ENCODE measurements at places on chromosomes 7 and 10. TPM values are rescaled to one million over a fixed set of nuclear protein-coding genes. Genes with fewer than 3 reads are reported as not detected.

DNA sequence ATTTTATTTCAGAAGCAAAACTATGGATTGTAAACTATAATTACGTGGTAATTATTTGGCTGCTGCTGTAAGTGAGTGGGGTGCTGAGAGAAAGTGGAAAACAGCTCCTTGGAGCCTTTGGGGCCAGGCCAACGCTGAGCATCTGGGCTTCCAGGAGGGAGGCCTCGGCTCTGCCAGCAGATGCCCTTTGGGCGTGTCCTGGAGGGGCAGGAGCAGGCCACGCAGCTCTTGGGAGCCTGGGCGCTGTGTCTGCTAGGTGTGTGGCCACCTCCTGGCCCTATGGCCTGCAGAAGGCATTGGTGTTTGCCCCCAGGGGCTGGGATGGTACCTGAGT, 423.3 kb downstream of the GLRX3 start:
- DNase-seq, result no peak

Gene CTAGE6
- total RNA-seq, result 9.3 TPM

GRCh38 chr7:19670806-19671205, 38.0 kb downstream of the POLR1F start:
- DNase-seq, result no peak

Gene MSMB
- total RNA-seq, result not detected

GRCh38 chr7:5283421-5284303, 919 bp downstream of the SLC29A4 start:
- DNase-seq, result peak; percentile 49

- DNase-seq, result peak; percentile 51
Measured at GRCh38 chr7:35384761-35385700, 131.1 kb upstream of the TBX20 start.

Gene GLI3
- total RNA-seq, result 7.0 TPM

Gene SORBS1
- 44.9 TPM for total RNA-seq

DNA sequence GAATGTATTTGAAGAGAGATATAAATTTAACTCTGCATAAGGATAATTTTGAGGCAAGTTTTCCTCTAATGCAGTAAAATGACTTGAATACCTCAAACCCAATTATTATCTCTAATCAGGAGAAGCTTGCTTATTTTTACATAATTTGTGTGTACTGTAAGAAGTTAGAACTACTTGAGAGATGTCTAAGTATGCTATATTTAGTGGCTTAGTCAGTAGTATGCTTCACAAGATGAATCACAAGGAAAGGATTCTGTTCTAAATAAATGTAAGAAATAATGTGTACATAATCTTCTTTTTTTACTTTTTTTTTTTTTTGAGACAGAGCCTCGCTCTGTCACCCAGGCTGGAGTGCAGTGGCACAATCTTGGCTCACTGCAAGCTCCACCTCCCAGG, 13.7 kb downstream of the PHTF2 start:
- no peak for DNase-seq

DNA sequence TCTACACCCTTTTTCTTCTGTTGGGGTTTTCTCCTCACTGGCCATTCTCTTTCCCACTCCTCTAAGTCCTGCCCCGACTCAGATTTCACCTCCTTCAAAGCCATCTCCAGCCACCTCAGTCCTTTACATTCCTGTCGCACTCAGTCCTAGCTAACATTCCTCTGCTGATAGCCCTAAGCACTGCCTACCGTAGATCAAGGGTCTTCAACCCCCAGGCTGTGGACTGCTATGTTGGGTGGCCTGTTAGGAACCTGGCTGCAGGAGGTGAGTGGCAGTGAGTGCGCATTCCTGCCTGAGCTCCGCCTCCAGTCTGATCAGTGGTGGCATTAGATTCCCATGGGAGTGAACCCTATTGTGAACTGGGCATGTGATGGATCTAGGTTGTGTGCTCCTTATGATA, 11.2 kb downstream of the PFKFB3 start:
- no peak for DNase-seq

DNA sequence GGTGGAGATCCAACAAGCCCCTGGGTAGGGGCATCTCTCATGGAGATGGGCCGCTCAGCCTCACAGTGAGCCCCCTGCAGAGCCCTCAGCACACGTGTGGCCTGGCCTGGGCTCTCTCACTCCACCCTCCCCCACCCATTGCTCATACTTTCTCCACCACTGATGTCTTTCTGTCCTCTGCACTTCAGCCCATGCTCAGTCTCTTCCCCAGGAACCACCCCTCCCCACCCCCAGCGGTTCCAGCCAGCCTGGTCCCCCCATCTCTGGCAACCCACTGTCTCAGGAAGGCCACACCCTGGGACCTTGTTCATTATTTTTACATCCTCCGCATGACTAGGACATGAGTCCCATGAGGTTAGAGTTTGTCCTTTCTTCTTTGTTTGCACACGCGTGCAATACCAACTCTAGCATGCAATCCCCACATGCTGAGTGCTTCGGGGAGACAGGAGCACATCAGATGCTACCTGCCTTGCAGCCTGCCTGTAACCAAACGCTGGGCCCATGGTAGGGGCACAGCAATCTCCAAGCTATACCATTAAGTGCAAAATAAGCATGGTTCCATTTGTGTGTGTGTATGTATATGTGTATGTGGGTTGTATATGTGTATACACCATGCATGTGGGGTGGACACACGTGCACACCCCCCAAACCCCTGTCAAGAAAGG, 408.4 kb upstream of the FOXK1 start:
- DNase-seq, result no peak
